Stimulated activated CD8-positive, alpha-beta memory T cell treated with anti-CD3 and anti-CD28 coated beads, Interleukin-4, amount 100 ng/mL, for 24 hours (primary cell): ENCODE measurements at places on chromosomes 6 and 20.

- no peak for DNase-seq
Measured at GRCh38 chr20:24771542-24772061, 177.5 kb upstream of the CST7 start.

GRCh38 chr6:157273756-157274470 is 49.4 kb downstream of the TMEM242 start:
- DNase-seq = peak; percentile 58

DNA sequence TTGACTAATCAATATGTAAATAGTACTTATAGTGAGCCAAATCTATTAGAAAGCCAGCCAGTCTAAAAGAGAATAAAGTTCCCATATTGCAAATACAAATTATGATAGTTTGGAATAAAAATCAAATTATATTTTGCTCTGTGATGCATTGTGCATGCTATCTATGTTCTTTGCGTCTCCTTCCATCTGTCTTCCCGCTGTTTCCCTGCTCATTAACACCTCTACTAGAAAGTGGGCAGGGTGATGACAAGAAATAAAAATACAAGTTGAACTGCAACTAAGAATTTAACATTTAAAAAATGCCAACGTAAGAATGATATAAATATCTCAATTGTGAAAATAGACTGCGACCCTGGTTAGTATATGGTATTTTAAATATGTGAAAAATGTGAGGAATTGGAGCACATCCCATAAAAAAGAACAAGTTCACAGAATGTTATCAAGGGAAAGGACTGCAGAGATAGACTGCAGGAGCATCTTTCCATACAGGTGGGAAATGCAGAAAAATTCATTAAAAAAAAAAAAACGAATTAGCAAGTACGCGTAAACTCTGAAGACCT is 157.6 kb upstream of the PDE7B start:
- DNase-seq = no peak

- DNase-seq = no peak
Measured at GRCh38 chr20:14189794-14190402, 147.5 kb downstream of the FLRT3 start.

- DNase-seq = peak; percentile 54
Measured at GRCh38 chr6:33787954-33788693, 806 bp downstream of the LEMD2 start.

DNA sequence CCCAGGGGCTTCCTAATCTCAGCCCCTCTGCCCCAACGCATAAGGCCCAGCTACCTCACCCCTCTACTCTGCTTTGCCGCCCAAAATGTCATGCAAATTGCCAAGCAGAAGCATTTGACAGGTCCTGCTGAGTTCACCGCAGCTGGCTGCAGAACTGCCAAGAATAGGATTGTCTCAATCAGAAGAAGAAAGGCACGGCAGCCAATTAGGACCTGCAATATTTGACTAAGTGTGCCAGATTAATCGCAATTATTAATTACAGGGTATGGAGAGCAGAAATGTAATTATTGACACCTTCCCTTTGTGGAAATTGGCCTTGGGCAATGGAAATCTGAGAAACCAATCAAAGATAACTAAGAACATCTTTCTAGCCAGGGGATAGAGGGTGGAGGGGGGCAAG is 318.6 kb downstream of the LRFN2 start:
- DNase-seq = no peak

DNA sequence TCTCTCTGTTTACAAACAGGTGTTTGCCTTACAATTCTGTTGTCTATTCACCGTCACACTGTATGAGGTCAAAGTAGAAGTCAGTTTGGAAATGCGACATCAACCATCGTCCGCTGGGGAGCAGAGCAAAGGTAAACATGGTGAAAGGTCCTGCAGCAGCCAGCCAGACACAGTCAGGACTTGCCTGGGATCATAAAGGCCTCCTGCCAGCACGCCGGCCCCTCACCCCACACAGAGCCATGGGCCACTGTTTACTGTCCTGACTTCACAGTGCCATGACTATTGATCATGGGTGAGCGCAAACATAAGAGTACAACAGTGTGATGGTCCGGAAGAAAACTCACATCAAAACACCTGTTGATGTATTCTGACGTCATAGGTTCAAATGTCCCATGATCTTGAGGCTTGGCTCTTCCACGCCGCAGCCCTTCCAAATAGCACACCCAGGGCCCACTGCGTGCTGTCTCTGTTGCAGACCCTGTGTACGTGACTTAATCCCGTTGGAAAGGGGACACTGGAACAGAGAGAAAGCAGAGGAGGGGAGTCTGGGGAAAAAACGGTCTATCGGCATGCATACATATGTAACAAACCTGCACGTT is 16.9 kb upstream of the PPP1R3G start:
- DNase-seq = no peak

DNA sequence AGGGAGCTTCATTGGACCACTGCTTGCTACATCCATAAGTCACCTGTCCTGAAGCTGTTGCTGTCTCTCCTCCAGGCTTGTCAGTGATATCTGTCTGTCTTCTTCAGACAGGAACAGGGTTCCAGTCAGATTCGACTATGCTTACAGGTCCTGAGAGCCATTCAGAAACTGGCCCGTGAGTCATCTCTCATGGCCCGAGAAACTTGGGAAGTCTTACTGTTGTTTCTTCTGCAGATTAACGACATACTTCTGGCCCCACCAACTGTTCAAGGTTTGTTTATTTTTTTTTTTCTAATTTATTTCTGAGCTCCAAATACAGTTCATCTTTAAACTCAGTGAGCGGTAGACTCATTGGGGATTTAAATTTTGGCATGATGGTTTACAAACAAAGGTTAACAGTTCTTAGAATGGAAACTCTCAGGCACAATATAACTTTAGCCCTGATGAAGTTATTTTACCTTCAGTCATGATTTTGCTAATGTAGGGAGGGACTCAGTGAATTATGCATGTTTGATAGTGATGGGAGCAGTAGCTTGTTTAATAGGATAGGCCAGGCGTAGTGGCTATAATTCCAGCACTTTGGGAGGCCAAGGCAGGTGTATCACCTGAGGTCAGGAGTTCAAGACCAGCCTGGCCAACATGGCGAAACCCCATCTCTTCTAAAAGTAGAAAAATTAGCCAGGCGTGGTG is 24.7 kb downstream of the RALGAPB start:
- no peak for DNase-seq
